Pons (tissue), 1 donor: ENCODE measurements at places on chromosomes 11 and 22.

DNA sequence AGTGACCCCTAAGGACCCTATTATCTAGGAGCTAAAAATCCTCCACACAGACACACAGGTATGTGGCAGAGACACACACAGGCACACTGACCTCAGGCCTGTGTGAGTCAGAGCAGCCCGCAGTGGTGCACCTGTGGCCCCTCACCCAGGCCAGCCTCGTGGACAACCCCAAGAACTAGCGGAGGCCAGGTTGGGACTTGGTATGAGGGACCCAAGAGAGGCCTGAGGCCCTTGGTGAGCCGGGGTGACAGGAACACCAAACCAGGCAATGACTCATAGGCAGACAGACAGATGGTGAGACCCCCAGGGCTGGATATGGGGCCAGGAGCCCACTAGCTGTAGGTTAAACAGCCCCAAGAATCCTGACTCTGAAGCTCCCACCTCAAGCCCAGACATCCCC lies 6.0 kb downstream of the CASTOR1 start:
- no peak for DNase-seq

DNA sequence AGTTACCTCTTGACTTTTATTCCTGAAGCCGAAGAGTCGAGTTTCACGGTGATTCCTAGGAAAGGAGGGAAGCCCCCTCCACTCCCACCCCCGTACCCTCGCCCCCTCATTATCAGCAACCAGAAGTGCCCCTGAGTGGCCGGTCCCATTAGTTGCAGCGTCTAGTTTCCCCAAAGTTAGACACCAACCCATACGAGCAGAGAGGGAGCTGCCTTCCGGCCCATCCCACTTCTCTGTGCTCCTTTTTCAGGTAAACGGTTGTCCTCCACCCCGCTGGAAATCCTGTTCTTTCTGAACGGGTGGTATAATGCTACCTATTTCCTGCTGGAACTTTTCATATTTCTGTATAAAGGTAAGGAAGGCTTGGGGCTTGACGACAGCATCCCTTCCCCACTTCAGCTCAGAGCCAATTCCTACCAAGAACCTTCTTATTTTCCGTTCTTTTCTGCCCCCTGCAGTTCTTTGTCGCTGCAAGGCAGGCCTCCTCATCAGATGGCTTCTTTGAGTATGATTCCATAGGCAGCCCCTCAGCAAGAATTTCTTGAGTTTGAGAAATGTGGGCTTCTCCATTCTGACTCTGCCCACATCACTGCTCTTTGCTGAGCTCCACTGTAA lies 701 bp downstream of the TMEM216 start:
- no peak for DNase-seq

DNA sequence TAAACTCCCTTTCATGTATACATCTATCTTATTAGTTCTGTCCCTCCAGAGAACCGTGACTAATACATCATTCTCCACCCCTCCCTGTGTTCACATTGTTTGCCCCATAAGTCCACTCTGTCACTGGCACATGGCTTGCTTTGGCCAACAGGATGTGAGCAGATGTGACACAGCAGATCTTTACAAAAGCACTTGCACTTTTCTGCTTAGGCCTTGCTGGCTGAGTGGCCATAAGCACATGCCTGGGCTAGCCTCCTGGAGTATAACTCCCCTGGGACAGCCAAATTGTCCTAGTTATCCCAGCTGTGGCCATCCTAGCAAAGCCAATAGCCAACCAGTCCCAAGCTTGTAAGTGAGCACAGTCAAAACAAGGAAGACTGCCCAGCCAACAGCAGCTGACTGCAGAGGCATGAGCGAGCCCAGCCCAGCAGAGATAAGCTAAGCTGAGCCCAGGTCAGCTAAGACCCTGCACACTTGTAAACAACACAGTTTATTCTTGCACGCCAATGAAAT lies 9.7 kb upstream of the RCN1 start:
- DNase-seq = no peak

DNA sequence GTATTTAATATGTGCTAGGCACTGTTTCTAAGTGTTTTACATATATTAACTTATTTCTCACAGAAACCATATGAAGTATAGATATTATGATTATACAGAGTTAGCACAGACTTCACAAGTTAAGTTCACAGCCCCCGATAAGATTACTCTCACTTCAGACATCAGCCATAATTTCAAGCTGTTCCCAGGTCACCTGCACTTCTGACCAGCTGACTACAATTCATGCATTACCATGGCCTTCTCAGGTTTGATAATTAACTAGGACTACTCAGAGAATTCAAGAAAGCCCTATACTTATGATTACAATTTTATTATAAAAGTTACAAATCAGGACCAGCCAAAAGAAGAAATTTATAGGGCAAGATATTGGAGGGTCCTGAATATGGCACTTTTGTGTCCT lies 68.2 kb upstream of the RRM1 start:
- DNase-seq = no peak

- DNase-seq = peak; percentile 57
Observed at GRCh38 chr22:28019881-28020861, 101.1 kb upstream of the PITPNB start.

- DNase-seq = peak; percentile 68
Observed at GRCh38 chr11:73384872-73385689, 8.9 kb downstream of the RELT start.

- DNase-seq = no peak
Observed at GRCh38 chr22:42443240-42444076, 11.3 kb upstream of the NFAM1 start.

DNA sequence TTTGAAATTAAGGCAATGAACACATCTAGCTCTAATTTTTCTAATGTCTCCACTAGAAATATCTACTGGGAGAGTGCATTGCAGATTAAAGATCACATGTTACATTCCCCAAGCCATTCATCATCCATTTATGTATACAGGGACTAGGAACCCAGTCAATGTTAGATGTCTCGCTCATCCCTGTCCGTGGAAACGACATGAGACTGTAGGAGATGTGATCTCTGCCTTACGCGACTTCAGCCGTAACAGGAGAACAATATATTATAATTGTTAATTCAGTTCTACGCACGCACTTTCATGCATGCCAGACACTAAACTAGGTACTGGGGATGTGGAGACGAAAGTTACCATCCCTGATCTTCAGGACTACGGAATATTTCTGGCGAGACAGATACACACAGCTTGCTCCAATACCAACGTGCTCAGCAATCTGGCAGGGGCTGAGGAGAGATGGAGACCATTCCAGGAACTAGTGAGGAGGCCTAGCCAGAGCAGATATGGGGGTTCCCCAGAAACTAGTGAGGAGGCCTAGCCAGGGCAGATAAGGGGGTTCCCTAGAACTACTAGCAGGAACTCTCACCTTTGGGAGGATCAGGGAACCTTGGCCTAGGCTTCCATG lies 706 bp downstream of the DCPS start:
- peak; percentile 48 for DNase-seq
